NCI-H446 (cell line): ENCODE measurements at places on chromosomes 6 and 20.

DNA sequence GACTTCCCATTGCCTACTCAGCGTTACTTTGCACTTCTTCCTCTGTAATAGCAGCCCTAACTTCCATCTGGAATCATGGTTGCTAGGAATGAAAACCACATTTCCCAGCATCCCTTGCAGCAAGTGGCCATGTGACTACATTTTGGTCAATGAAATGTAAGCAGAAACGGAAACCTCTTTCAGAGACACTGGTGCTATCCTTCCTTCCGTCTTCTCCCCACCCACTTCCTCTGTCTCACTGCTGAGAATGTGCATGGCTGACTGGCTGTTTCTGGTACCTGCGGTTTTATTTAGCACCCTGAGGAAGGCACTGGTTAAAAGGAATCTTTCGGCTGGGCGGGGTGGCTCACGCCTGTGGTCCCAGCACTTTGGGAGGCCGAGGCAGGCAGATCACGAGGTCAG lies 107.4 kb downstream of the SCML4 start:
- no peak for DNase-seq

GRCh38 chr6:23775127-23775526 lies 350.9 kb upstream of the NRSN1 start:
- no peak for DNase-seq

DNA sequence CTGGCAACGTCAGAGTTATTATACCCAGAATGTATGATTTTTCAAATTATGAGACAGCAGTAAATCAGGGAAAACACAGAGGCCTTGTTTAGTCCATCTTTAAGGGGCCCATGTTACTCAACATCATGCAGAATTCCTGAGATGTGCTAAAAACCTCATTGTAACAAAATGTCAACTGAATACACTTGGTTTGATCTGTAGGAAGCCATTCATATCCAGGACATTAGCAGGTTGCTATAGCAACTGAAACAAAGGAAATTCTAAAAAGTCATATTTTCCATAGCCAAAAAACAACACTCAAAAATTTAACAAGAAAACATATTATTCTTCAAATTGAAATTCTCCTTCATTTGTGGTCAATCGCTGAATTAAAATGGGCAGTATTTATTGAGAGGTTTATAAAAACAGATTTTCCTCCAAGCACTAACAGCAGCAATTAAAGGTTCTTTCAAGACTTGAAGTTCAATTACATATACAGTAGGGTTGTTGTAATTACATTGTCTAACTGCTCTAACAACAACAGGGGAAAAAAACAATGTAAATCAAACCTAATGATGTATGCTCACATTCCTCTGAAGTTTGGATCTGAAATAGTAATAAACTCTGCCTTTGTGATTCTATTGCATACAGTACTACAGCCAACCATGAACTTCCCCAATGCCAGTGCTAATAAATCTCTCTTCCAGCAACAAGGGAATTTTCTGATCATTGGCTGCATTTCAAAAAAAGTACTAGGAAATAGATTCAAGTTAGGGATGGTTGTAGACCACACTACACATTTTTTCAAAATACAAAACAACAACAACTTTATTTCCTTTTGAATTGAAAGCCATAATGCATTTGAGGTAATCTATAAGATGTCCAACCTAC lies 34.9 kb downstream of the COL12A1 start:
- no peak for DNase-seq

- DNase-seq = no peak
These were observed 128.7 kb upstream of the TSHZ2 start for GRCh38 chr20:52843425-52843824.

DNA sequence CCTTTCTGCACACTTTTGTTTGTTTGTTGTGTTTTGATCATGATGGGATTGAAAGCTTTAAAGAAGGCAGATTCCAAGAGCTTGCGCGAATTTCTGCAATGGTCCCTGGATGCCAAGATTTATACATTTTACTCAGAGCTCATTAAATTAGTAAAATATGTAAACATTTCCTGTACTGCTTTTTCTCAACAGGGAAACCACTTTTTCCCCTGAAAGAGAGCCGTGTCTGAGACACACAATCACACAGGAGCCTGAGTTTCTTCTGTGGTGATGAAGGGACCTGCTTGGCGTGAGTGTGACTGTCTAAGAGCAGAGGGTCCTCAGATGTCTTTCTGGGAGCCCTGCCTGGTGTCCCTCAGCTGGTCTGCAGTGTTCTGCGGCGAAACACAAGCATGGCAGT lies 12.1 kb upstream of the TAGAP start:
- no peak for DNase-seq

- peak; percentile 79 for DNase-seq
These were observed 66.6 kb downstream of the EZR start for GRCh38 chr6:158752613-158753012.

DNA sequence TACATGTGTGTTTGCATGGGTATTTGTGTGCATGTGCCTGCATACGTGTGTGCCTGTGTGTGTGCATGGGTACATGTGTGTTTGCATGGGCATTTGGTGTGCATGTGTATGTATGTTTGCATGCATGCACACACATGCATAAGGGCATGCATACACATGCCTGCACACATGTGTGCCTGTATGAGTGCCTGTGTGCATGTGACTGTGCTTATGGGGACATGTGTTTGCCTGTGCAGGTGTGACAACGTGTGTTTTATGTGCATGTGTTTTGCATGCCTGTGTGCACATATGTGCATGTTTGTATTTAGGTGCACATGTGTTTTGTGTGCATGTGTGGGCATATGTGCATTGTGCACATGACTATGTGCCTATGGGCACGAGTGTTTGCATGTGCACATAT lies 165.7 kb downstream of the ERMARD start:
- no peak for DNase-seq

GRCh38 chr20:37896932-37897548 lies 5.9 kb upstream of the VSTM2L start:
- peak; percentile 17 for DNase-seq

DNA sequence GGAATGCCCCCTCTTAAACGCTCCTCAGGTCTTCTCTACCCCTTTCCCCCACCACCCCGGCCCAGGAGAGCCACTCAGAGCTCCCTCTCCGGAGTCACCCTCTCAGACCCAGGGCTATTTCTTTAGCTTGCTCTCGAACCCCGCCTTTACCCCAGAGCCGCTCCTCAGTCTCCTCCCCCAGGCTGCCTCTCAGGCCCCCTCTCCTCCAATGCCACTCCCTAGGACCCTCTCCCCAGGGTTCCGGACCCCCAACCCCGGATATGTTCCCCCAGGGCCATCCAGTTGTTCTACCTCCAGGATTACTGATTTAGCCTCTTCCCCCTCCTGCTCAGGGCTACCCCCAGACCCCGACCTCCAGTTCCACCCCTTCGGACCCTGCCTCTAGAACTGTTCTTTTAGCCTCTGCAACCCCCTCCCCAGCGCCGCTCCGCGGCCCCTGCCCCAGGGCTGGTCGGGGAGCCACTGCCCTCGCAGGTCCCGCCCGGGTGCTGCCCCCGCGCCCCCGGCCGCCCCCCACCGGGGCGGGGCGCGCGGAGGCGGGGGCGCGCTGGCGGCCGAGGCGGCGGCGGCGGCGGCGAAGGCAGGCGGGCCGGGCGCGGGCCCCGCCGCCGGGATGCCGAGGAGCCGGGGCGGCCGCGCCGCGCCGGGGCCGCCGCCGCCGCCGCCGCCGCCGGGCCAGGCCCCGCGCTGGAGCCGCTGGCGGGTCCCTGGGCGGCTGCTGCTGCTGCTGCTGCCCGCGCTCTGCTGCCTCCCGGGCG lies at the start of gene MMP24:
Gene MMP24 (plus strand): TSS at position 565 of the 758 bp plus-strand sequence. CDS start 49 bp downstream, at position 614.
- DNase-seq = no peak

DNA sequence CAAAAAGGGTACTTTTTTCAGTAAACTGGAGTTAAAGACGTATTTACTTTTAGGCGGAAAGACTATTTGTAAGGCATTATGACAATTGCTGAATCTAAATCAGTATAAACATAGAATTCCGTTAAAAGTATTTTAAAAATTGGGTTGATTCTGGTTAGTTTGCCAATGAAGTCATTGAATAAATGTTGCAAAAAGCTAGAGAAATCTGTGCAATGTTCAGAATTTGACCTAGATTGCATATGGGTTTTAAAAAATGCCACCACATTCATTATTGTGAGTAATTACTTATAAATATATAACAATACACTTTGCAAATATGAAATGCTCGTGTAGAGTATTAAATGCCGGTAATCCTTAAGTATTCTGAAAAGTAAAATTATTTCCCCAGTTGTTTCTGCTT lies 116.5 kb upstream of the EEF1E1 start:
- DNase-seq = no peak

DNA sequence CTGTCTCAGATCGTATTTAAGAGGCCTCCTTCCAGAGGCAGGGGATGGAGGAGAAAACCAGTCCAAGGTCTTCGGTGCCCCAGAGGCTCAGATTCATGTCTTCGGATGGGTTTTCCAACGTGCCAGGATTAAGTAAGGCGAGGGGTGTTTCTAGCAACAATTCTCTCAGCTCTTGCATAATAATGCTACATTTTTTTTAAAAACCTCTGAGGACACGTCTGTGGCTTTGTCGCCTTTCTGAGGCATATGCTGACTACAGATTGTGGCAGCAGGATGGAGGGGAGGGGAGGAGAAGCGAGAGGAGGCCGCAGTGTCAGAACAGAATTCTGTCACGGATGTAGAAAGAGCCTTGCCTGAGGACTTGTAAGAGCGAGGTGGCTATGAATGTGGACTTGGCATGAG lies 17.7 kb upstream of the CCDC167 start:
- no peak for DNase-seq

DNA sequence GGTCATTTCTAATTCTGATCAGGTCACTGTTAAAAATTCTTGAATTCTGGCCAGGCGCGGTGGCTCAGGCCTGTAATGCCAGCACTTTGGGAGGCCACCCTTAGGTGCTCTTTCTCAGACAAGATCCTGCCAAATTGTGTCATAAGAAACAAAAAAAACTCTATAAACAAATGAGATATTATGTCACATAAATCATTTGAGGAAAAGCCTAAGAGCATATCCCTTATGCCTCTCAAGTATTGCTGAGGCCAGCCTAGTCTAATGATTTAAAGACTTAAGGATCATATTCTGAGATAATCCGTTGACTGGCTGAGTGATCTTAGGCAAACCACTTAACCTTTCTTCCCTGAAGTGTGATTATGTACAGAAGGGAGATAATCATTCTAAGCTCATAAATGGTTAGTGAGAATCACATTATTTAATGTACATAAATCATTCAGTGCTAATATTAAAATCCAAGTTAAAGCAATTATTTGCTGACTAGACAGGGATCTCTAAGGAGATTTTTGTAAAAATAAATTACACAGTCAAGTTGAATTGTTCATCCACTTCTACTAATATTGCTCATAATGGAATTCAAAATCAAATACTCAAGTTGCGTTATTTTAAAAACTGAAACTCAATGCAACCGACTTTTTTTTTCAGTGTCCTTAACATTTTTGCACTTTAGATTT lies 365.4 kb downstream of the PHF3 start:
- no peak for DNase-seq

DNA sequence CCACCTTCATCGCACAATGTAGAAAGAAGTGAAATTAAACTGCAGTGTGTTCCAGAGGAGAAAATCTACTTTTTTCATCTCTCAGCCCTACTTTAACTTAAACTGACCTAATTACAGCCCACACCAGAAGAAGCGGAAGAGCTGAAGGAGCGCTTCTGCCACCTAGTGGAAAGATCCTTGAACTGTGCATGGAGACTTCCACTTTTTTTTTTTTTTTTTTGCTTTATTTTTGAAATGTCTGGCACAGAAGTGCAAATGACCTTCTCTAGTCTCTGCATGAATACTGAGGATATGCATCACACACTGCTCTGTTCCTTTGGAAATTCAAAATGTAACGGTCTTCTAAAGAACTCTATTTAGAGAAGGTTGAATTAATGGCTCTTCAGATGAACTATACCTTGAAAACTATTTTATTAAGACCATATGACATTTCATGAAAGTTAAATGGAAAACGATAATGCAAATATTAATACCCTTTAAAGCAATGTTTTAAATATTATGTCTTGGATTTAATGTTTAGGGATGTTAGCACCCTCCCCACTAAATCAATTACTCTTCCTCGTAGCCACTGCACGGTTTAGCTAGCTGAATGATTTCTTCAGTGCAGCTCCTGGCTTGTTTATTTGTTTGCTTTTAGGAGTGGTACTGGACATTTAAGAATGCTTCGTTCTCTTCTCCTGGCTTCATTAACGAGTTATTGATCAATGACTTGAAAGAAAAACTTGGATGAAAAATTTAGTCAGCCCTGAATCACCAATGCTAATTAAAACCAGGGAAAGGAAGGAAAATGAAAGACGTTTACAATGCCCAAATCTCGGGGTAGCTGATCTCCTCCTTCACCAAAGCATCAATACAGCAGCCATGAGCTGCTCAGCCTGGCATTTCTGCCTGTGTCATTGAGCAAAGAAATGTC lies 569.6 kb upstream of the GJE1 start:
- peak; percentile 25 for DNase-seq

- DNase-seq = no peak
These were observed 3.4 kb downstream of the NEDD9 start for GRCh38 chr6:11228935-11229654.

GRCh38 chr6:132045877-132046276 lies 94.7 kb upstream of the CCN2 start:
- DNase-seq = no peak

DNA sequence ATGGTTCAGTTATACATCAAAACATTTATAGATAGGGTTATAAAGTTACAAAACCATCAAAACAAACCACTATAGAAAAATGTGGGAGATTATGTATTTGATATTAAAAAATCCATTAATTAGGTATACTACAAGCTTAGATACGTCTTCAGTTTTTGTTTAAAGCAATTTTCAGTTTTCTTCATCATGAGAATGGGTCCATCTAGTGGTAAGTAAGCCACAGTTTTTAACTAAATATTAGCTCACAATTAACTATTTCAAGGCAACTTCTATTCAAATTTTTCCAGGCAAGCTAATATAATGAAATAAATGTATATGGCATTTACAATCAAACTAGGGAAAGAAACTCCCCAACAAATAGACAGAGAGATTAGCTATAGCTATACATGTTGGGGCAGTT lies 44.4 kb downstream of the RNGTT start:
- no peak for DNase-seq

DNA sequence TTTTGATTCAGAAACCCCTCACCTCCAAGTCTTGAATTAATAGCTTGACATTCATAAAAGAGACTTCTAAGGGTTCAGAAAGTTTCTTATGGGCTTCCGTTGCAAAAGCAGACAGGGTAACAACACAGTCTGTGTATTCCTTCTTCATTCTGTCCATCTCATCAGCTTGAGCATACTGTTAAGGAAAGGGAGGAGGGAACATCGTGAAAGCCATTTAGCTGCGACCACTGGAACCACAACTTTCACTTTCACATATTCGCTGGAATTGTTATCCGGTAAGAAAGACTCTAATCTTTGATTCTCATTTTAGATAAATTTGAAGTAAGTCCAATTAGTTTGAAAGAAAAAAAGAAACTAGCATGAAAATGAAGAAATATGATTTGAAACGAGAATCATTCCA lies 174.4 kb downstream of the SYNE1 start:
- no peak for DNase-seq

- DNase-seq = no peak
These were observed 1229.5 kb upstream of the MAP3K7 start for GRCh38 chr6:91816335-91816734.
